ENCODE measurements at places on chromosomes 11 and 22.
A peak's percentile ranks its signal among the peaks of the same experiment; 100 is the strongest.

DNA sequence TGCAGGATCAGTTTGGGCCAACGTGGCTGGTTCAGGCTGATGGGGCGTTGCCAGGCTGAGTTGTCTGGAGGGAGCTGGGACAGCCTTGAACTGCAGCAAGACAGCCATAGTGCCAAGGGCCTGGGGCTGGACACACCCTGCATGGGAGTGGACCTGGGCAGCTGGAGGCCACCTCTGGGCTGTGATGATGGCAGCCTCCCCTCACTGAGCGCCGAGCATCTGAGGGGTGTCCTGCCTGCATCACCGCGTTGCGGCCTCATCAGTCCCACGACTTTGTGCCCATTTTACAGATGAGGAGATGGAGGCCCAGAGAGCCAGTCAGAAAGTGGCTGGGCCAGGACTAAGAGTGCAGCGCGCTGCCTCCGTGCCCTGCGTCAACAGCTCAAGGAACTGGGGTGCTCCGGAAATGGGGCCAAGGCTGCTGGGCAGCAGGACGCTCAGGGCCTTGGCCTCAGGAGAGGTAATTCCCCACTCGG, 590 bp upstream of the TSPO start:
- no peak for DNase-seq

DNA sequence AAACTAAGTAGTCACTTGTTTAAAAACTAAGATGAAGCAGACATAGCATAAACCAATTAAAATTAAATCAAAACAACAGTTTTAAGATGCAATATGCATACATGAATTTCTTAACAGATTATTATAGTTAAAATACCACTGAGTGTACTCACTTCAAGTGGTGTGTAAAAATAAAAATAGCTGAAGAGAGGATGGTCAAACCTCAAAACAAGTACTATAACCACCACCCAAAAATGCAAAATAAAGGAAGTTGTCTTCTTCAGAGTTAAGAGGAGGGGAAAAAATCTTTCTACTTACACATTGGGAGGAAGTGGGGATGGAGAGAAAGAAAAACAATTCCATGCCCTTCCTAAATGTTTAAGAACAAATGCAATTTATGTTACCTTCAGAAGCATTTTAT, 31.9 kb downstream of the RRAS2 start:
- no peak for DNase-seq

DNA sequence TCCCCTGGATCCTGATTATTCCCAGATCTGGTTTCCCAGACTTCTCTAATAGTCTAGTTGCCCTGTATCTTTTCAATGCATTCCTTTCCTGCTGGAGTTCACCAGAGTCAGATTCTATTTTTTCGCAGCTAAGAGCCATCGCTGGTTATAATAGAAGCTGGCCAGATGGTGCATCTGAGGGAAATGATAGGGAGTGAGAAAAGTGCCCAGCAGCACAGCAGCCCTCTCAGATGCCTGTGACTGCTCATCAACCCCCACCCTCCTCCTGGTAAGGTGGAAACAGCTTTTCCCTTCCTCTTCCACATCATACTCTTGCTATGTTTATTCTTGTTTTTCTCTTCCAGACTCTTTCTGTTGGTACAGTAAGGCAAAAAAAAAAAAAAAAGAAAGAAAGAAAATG, 12.8 kb downstream of the OR8A1 start:
- no peak for DNase-seq

DNA sequence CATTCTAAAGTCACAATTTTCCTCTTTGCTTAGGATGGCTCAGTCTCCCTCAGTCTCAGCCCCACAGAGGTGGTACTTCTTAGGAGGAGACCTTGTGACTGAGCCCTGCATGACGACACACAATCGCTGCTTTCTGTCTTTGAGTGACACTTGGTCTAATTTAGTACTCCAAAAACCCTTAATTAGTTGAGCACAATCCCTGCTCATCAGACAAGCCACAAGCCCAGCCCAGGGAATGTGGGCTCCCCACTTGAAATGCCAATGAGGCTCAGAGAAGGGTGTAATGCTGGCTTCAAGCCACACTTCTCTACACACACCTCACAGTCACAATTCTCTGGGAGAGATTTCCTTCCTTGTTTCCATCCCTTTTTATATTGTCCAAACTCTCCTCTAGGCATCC, 101.8 kb downstream of the FEZ1 start:
- no peak for DNase-seq

- DNase-seq = no peak
These were observed 28.9 kb upstream of the TMA7B start for GRCh38 chr22:39931251-39931650.

DNA sequence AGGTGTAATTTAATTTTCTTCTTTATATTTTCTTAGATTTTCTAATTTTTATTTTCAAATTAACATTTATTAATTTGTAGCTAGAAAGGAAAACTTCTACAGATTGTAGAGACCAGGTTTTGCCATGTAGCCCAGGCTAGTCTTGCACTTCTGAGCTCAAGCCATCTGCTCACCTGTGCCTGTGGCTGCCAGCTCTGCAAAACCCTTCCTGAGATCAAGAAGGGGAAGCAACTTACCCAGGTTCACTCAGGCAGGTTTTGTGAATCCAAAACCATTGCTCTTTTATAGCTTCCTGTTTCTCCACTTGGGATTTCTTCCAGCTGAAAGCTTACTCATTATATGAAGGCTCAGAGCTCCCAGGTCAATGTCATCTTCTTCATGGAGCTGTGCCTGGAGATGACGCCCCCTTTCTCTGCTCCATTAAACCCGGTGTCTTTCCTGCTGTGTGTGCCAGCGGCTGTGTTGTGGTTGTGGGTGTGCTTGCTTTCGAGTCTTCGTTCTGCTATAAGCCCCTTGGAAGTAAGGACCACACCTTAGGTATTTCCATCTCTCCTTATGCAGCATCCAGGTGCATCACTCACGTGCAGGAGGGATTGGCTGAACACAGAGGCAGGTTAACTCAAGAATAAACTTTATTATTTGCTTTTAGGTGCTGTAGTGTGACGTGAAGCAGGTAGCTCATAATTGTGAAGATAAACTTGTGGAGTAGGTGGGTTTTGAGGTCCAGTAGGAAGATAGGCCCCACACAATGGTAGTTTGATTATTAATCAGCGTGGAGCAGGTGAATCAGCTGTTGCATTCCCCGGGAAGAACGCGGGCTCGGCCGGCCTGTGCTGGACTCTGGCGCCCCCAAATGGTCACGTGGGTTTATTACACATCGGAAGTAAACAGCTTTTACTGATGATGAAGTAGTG, 42.2 kb upstream of the INCENP start:
- peak; percentile 47 for DNase-seq

GRCh38 chr11:32172848-32173834, 82.3 kb downstream of the RCN1 start:
- DNase-seq = peak; percentile 22

DNA sequence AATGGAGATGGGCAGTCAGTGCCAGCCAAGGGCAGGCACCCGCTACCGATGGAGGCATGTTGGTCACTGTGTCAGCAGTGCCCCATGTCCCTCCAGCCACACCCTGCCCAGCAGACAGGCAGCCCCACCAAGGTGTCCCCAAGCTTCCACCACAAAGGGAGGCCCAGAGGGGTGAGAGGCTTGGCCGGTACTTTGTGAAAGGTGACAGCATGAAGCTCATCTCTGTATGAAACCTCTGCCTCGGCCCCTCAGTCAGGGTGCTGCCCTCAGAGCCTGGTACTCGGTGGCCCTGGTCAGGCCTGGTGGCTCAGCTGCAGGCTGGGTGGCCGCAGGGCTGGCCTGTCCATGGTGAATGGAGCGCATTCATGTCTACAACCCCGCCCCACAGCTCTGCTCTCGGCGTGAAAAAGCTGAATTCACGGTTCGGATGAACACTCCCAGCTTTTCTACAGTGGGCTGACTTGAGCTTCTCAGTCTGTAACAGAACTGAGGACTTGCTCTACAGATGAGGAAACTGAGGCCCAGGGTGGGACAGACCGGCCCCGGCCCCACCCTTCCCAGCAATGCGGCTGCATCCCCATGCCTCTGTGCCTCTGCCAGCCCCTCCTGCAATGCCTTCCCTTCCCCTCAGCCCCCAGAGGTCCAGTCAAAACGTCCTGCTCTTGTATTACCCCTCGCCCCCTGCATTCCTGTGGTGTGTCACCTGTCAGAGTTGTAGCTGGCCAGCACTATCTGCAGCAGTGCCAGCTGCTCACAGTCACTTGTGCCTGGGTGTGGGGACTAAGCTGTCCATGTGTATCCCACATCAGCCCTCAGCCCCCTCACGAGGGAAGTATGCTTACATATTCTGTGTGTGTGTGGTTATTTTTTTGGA, 27.7 kb downstream of the RSPH14 start:
- no peak for DNase-seq

- no peak for DNase-seq
These were observed 115.9 kb downstream of the TRIM29 start for GRCh38 chr11:120021978-120022377.

- no peak for DNase-seq
These were observed 1.3 kb upstream of the UCP2 start for GRCh38 chr11:73983741-73984538.

- no peak for DNase-seq
These were observed 90.0 kb upstream of the PRR5 start for GRCh38 chr22:44611880-44612496.

DNA sequence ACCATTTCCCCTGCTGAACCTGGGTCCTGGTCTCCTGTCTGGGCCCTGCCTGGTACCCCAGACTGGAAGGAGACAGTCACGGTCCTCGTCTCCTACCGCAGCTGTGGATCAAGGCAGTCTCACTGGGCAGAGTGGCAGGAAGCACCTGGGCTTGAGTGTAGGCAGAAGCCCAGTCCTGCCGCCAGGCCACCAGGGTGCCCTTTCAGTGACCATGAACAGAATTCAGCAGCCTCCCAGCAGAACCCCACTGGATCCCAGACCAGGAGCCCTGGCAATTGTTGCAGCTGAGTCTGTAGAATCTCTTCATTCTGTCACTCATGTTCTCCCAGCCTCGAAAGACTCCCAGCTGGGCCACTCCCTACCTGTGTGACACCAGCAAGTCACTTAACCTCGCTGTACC, 25.5 kb upstream of the CREB3L1 start:
- DNase-seq = no peak

DNA sequence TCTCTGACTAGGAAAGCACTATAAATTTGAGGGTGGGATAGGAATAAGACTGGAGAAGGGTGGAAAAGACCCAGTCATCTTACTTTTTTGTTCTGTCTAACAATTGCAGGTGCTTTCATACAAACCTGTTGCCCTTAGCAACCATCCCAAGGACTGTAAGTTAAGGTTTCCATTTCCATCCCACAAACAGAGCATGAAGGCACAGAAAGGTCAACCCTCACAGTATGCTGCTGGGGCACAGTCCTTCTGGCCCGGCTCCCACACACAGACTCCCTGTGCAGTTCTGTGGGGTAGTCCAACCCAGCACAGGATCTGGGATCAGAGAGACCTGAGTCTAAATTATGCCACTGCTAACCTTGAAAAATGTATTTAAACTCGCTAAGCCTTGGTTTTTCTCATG, 38.4 kb upstream of the ETS1 start:
- DNase-seq = no peak

DNA sequence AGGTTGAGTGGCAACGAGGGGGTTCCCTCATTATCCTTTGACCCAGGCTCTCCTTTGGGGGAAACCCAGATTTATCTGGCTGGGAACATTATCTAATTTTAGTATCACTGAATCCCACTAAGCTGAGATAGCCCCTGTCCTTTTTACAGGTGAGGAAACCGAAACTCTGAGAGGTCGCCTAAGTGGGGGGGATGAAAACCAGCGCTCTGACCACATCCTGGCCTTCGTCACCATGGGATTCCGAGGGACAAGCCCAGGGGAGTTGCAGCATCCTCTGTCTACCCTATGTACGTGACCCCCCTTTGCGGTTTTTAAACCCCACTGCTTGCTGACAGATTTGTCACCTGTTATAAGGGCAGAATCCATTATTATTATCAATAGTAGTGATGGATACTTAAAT, 61.0 kb downstream of the ISX start:
- no peak for DNase-seq

- DNase-seq = no peak
These were observed 14.4 kb downstream of the BCL9L start for GRCh38 chr11:118911113-118911879.

- peak; percentile 9 for DNase-seq
These were observed 2.4 kb upstream of the IFITM2 start for GRCh38 chr11:304915-305843.

DNA sequence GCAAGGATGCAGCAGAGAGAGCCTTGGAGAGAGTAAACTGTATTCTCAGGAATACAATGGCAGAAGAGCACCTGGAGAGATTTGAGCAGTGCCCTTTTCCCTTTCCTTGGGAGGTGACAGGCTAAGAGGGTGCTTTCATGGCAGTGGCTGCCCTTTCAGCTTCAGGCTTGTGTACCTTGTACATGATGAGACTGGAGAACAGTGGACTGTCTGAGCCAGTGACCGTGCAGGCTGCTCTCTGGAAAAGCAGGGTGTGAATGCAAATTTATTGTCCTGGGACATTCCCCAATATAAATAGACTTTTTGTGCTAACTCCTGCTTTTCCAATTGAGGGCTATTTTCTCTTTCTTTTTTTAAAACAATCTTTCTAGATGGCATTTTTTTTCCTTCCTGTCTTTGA, 99.3 kb downstream of the TRIM44 start:
- DNase-seq = no peak

GRCh38 chr11:17531636-17532113, 12.5 kb downstream of the USH1C start:
- DNase-seq = no peak

- DNase-seq = no peak
These were observed 712.3 kb downstream of the METTL15 start for GRCh38 chr11:28820296-28820989.

GRCh38 chr22:50012211-50013181, at the start of gene IL17REL:
Gene IL17REL (minus strand): TSS chr22:50012765. CDS start chr22:50012646, 119 bp downstream.
- DNase-seq = no peak

DNA sequence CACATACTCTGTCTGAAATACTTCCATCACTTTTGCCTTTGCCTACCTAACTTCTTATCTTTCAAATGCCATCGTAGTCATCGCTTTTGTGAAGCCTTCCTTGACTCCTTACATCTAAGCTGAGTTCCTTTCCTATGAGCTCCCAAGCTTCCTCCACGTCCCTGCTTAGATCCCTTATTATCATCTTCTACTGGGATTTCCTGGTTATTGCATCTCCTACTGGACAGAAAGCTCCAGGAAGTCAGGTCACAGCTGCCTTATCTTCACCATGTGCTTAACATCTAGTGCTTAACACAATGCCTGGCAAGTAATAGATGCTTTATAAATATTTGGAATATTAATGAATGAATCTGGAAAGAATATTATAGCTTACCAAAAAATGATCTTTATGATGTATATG, 5.9 kb downstream of the YPEL4 start:
- DNase-seq = no peak

DNA sequence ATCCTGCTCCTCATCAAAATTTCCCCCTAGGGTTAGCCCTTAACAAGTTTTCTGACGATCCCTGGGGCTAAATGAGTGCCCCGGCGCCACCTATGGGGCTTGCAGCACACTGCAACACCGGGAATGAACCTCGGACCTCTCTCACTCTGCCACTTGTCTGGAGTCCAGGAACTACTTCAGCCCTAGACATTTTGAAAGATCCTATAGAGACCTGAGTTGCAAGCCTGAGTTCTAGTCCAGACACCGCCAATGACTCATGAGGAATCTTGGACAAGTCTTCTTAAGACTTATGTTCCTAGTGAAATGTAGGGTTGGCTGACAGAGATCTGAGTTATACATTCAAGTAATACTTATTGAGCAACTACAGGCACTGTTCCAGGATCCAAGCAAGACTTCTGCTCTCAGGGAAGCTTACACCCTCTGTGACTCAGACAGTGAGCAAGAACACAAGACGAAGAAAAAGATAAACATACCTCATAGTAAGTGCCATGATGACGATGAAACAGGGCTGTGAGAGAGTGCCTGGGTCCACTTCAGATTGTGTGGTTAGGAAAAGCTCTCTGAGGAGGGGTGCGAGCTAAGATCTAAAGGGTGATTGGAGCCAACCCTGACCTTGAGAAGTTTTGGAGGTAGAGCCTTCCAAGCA, 10.2 kb upstream of the STK33 start:
- no peak for DNase-seq

GRCh38 chr22:38788021-38788816, 5.7 kb downstream of the DNAL4 start:
- peak; percentile 28 for DNase-seq

Measured in NCI-H2171 (cell line).